Fibroblast of villous mesenchyme (primary cell): ENCODE measurements at places on chromosomes 6 and 20.

DNA sequence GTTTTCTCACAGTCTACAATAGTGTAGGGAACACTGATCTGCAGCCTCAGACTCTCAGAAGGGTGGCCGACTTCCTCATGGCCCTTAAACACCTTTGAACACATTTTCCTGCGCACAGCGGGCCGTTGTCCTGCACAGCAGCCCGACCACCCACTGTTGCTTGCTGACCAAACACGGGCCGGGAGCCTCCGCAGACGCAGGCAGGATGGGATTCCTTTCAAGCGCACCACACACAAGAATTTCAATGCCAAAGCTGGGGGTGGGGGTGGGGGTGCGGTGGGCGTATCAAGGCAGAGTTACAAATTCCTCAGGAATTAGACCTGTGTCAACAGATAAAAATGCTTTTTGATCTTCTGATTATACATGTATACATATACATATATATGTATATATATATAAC is 74.5 kb downstream of the HUS1B start:
- DNase-seq = no peak

DNA sequence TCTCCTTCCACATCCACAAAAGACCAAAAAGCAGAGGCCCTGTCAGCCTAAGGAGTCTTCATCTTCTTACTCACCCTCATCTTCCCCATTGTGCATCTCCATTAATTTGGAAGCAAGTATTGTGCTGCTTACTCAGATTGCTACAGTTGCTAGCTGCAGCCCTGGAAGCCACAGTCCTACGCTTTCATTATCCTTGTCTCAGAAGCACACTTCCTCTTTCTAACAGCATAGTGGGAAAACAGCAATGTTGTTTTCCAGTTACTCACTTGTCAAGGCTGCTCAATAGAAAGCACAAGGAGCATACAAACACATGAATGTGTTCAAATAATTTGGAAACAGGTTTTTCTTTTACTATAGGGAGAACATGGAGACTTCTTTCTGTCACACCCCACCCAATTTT is 76.6 kb upstream of the RBM24 start:
- DNase-seq = no peak

DNA sequence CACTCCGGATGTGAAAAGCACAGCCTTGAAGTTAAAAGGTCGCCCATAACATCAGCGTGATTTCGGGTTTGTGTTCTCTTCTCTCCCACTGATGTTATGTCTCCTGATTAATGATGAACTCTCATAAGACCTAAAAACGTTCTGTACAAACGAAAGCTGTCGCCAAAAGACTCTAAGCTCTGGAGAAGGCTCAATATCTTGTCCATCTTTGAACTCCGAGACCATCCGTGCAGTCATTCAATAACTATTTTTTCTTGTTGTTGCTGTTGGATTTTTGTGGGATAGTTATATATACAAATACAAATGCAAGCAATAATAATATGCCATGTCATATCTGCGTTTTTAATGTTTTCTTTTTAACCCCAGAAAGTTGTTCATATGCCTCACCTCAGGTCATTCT is 291.8 kb upstream of the MARCKS start:
- DNase-seq = peak; percentile 95

- DNase-seq = no peak
These were observed 68.5 kb downstream of the FAM229B start for GRCh38 chr6:112155886-112156285.

- DNase-seq = no peak
These were observed 14.5 kb upstream of the MAS1 start for GRCh38 chr6:159876242-159876641.

DNA sequence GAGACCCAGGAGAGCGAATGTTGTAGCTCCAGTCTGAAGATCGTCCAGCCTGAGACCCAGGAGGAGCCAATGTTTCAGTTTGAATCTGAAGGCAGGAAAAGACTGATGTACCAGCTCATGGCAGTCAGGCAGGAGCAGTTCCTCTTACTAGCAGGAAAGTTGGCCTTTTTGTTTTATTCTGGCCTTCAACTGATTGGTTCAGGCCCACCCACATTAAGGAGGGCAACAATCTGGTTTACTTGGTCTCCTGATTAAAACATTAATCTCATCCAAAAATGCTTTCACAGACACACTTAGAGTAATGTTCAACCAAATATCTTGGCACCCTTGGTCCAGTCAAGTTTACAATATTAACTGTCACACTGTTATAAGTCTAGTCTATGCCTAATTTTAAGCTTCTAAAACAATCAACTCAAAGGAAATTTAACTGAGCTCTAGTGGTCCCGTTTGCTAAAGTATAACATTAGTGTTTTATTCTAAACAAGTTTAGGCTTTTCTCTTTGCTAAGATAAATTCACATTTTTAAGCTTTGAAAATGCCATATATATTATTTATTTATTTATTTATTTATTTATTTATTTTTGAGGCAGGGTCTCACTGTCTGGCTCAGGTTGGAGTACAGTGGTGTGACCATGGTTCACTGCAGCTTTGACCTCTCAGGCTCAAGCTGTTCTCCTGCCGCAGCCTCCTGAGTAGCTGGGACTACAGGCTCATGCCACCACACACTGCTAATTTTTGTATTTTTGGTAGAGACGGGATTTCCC is 275.5 kb upstream of the SLC35B3 start:
- no peak for DNase-seq

DNA sequence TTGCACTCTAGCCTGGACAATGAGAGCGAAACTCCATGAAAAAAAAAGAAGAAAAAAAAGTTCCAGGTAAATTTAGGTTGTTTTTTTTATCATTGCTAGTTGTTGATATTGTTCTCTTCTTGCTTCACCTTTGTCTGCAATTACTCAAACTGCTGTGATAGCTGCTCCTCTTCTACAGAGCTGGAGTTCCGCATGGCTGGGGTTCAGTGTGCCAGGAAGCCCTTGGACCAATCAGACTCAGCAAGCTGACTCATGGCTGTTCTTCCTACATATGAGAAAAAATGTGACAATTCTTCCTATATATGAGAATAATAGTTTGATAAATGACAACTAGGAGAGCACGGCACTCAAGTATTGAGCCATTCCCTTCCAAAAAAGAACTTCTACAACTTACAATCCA is 28.4 kb downstream of the DPPA5 start:
- DNase-seq = no peak

DNA sequence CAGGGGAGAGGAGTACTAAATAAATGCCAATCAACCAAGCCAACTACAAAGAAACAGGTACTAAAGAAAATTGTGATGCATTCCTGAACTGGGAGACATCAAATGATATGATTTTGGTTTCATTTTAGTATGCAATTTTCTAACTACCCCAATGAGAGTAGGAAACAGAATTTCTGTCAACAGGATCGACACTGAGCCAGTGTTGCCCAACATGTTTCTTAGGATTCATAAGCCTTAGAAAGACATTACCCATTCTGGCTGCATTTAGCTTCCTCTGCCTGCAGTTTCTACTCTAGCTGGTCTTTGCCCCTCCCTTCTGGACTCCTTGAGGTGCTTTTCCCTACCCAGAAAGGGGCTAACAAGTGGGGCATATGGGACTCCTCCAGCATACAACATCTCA is 49.8 kb downstream of the KCTD20 start:
- DNase-seq = no peak

DNA sequence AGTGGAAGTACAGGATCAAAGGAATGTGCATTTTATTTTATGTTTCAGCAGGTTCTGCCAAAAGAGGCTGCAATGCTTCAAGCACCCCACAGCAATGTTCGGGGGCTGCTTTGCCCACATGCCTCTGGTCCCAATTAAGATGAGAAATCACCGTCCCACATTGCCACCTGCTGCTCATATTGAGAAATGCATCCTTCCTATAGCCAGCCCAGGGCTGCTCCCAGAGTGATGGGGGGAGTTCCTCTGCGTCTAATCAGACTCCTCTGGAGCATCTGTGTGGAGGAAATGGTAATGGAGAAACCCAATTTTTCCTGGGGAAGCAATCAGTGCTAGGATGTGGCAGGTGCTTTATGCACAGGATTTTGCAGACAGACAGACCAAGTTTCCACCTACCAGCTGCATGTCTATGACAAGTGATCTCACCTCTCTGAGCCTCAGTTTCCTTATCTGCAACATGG is 33.7 kb downstream of the PTGIS start:
- peak; percentile 42 for DNase-seq

- peak; percentile 94 for DNase-seq
These were observed 171.8 kb upstream of the AKAP12 start for GRCh38 chr6:151067684-151068596.

GRCh38 chr6:150145830-150146229 is 3.0 kb downstream of the PPP1R14C start:
- DNase-seq = no peak

DNA sequence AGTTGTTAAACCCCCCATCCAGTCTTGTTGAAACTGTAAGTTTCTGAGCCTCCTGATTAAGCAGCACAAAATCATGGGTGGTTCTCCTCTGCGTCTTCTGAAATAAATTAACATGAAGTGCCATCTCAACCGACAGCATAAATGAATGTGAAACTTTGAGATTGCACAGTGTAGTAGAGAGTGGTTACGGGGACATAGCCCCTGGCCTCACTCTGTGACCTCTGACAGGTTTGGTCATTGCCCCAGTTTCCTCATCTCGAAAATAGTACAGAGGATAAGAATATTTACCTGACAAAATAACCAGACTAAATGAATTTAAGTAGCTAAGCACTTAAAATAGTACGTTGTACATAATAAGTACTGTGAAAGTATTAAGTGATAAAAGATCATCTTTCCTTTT is 19.1 kb downstream of the NKX2-4 start:
- DNase-seq = no peak

DNA sequence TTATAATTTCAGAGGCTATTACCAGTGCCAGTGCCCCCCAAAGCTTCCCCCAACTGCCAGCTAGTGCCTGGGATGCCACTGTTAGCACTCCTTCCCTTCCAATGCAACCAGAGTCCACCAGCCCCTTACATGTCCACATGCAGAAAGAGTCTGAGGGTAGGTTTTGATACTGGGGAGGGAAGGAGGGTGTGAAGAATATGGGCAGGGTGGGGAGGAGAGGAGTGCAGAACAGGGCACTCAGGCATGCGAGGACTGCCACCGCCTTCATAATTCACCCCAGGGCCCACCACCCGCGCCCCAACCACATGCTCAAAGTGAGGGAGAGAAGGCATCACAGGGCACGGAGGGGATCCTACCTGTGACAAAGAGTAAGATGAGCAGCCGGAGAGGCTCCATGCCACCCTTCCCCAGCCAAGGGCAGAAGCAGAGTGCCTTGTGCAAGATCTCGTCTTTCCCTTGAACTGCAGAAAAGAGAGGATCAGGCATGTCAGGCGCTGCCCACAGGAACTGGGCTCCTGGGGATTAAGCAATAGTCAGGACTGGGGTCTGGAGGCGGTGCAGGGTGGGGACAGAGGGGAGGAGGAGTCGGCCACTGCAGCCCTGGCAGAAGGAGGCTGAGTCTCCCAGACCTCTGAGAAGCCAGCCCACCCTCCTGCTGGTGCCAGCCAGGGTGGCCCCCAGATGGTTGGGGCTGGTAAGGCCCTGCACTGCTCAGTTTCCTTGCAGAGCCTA is at the start of gene TREM2:
TSS of gene TREM2 (minus strand) at position 430 of the 732 bp plus-strand sequence. CDS start at position 396, 34 bp downstream.
- DNase-seq = no peak
